ENCODE measurements at places on chromosomes 3 and 15.

DNA sequence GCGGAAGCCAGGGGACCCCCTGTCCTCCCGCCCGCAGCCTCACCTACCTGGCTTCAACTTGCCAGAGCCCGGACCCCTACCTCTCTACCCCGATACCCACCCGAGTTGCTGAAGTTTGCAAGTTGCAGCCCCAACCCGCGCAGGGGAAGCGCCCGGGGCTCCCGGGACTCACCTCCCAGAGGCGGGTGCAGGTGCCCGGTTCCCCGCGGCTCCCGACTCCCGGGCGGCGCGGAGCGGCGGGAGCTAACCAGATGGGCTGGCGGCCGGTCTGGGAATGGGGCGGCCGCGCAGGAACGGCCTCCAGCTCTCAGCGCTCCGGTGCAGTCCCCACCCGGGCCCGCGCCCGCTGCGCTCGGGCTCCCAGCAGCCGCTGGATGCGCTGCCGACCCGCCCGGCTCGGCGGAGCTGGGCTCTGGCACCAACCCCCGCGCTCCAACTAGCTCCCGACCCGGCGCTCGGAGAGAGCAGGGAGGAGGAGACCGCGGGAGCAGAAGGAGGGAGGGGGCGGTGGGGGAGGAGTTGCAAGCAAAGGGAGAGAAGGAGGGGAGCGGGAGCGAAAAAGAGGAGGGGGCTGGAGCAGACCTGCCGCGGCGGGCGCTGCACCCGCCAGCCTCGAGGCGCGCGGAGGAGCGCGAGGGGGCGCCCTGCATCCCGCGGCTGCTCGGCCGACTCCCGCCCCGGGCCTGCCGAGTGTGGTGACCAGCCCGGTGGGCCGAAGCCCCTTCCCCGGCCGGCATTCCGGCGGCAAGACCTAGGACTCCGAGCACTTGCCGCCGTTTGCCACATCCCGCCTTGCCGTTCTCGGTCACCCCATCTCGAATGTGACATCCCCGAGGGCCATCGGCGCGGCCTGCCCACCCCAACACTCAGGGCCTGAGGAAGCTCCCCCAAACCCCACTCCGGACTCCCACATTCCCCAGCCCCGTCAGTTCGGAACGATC, at the start of gene SEMA5B:
Gene SEMA5B, minus strand, starts transcription at position 472 of the 941 bp plus-strand sequence. CDS start 66,500 bp downstream, outside the sequence.
- no peak for DNase-seq

- no peak for DNase-seq
Observed at GRCh38 chr3:60017631-60018030, 967.8 kb upstream of the CFAP20DC start.

- DNase-seq: no peak
Observed at GRCh38 chr3:167798443-167798842, 62.9 kb downstream of the SERPINI1 start.

- no peak for DNase-seq
Observed at GRCh38 chr3:55197021-55197420, 269.2 kb upstream of the LRTM1 start.

DNA sequence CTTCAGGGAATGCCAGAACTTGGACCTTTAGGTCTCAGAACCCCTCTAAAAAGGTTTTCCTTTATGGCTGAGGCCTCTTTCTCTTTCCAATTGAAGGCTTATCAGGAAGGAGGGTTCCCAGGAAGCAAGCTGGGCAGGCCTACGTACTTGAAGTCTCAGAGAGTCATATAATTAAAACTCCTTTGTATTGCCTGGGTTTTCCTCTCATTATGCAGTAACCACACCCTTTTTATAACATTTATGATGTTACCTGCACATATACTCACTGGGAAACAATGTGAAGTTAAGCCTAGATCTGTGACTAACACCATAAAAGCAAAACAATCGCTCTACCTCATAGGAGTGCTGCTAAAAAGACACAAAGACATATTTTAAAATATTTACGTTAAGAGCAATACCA, 27.3 kb downstream of the SERP1 start:
- DNase-seq: no peak

DNA sequence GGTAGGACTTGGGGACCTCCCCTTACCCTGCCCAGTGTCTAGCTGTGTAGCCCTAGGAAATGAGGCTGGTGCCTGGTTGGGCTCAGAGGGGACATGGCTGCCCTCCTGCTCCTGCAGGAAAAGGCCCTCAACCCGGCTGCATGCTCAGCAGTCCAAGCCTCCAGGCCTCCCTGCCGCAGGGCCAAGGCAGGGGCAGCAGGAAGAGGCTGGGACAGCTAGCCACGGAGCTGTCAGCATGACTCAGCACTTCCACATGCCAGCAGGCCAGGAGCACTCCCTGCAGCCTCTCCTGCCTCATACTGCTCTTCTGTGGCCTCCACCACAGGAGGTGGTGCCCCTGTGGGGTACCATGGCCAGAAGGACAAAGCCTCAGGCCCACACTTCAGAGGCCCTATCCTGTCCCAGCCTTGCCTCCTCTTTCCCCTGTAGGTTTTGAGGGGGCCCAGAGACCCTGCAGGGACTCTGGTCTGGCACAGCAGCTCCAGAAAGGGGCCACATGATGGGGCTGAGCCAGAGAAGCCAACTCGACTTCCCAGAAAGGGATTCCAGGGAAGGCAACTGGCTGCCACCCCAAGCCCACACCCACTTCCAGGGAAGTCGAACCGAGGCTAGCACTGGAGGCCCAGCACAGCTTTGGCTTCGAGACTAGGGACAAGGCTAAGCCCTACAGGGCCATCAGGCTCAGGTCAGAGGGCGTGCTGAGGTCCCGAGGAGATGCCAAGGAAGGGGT, 19.5 kb downstream of the TKT start:
- DNase-seq: no peak

- DNase-seq: no peak
Observed at GRCh38 chr3:25849091-25849490, 59.2 kb downstream of the OXSM start.

DNA sequence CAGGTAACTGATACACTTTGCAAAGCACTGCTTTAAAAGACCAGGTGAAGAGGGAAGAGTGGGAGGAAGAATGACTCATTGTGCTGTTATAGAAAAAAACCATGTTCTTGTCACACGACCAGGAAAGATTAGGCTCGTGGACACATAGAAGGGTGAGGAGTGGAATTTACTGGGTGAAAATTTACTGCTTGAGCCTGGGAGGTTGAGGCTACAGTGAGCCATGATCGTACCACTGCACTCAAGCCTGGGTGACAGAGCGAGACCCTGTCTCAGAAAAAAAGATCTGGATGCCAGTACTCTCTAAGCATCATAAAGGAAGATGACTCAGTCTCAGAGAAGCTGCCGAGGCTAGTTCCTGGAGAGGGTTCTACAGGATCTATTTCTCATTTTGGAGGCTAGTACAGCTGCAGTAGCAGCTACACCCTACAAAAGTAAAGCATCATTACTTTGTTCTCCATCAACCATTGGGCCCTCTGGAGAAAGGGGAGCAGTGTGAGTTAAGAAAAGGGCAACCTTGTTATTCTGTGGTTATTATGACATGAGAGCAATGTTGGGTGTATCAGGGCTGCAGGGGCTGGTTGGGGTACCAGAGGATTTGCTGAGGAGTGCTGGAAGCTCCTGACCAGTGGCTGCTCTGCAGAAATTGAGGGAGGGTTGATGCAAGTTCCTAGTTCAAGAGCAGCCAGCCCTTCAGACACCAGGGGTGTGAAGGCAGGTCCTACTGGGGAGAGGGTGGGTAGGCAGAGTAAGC, 75.4 kb downstream of the CMTM8 start:
- no peak for DNase-seq

- DNase-seq: no peak
Observed at GRCh38 chr3:188234132-188234531, 80.2 kb downstream of the LPP start.

Data from NCI-H187 treated with DMSO at 0.1 percent for 48 hours (cell line).